ENCODE measurements at places on chromosomes 12 and 14.

GRCh38 chr12:31928246-31929026, 30.8 kb upstream of the RESF1 start:
- DNase-seq: no peak

GRCh38 chr12:7959701-7960121, 23.7 kb upstream of the SLC2A3 start:
- no peak for DNase-seq

- no peak for DNase-seq
Observed at GRCh38 chr12:57851552-57851951, 5.0 kb upstream of the CTDSP2 start.

DNA sequence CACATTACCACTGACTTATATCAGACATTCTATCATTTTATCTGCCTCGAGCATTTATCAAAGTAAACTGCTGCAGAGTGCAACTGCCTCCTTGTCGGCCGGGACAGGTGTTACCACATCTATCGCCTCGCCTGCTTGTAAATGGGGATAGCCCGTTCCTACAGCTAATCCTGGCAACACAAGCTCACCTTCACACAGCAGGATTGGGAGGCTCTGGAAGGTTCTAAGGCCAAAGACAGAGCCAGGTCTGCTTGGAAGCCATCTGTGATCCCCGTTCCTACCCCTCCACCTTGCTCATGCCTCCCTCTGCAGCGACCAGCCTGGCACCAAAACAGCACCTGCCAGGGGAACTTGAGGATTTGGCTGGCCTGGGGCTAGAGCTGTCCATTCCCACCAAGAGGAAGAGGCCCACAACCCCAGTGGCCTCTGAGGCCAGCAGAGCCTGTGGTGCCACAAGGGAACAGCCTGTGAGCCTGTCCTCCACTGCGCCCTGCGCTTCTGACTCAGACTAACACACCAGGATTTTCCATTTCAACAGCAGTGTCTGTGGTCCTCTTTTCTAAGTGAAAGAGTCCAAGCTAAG, 114.8 kb upstream of the DIO3 start:
- no peak for DNase-seq
